NCI-H2171 (cell line): ENCODE measurements at places on chromosomes 6 and 20.

DNA sequence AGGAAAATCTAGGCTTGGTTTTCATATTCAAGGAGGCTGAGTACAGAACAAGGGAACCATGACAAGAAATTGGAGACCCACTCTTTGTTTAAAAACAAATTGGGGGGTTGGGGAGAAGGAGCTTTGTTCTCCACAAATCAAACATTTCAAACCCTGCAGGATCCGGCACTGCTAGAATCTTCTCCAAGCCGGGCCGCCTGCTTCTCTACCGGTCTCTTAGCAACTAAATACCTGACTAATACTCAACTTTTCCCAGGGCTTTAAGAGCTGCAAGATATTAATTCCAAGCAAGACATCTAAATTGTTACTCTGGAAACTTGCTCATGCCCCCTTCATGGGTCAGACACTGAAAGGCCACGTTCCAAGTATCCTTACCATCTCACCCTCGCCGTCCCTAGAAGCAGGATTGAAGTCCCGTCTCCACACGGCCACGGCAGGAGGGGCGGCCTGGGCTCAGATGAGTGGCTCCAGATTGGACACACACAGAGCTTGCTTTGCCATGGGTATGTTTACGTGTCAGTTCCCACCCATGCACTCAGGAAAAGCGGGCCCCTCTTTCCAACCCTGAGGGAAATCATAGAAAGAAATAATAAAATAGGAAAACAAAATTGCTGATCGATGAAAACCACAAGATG, 126.4 kb upstream of the CDH4 start:
- no peak for DNase-seq

GRCh38 chr20:53672484-53673129, 79.0 kb upstream of the ZNF217 start:
- no peak for DNase-seq

GRCh38 chr6:131523988-131524673, 48.9 kb upstream of the ARG1 start:
- DNase-seq, result no peak

- no peak for DNase-seq
These were observed 87.8 kb downstream of the CDH26 start for GRCh38 chr20:60046011-60046413.

DNA sequence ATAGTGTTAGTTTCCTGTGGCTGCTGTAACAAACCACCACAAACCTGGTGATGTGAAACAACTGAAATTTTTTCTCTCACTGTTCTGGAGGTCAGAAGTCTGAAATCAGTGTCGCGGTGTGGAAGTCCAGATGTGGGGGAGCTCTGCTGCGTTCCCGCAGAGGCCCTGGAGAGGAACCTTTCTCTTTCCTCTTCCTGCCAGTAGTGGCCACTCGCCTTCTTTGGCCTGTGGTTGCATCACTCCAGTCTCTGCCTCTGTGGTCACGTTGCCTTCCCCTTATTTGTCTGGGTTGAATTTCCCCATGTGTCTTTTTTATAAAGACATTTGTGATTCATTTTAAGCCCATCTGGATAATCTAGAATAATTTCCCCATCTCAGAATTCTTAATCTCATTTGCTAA, 295.5 kb upstream of the FLRT3 start:
- DNase-seq, result no peak

DNA sequence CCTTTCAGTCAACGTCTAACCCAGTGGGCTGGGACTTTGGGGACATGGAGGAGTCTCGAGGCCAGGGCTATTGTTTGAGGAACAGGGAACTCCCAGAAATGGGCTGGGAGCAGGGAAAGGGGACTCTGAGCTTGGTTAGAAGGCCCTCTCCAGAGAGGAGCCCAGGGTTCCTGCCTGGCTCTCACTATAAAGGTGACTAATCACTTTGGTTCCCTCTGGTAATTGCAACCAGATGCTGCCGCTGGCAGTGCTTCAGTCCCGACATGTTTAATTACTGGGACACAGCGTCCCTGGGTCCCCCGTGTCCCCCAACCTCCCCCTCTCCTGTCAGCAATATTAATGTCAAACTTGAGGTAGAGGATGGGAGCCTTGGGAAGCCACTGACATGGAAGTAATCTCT, 5.0 kb upstream of the GDF5 start:
- peak; percentile 46 for DNase-seq

DNA sequence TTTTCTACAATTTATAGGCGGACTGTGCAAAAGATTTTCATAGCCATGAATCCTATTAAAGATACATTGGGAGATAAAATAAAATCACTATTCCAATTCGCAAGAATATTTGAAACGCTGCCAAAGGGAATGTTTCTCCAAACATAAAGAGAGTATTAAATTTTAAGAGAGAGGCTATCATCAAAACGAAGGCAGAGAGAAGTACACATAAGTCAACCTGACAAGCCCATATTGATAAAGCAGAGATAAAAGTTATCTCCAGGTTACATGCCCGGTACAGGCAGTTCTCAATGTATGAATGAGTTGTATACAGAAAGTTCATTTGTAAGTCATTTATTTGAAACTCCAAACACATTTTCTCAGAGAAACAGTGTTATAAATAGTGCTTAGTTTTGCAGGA, 193.1 kb downstream of the ATXN1 start:
- DNase-seq, result no peak

GRCh38 chr20:20712004-20712473, 405 bp downstream of the RALGAPA2 start:
- DNase-seq, result peak; percentile 18

DNA sequence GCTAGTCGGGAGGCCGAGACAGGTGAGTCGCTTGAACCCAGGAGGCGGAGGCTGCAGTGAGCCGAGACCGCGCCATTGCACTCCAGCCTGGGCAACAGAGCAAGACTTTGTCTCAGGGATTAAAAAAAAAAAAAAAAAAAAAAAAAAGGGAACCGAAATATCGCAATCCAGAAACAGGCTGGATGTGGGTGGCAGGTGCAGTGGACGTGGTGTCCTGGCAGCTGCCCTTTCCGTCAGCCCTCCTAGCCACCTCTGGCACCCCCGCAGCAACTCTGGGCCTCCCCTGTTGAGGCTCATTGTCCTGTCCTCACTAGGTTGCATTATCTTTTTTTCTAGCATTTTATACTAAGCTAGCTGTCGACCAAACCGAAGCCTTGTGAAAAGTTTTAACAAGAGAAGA, 113.5 kb downstream of the DTNBP1 start:
- no peak for DNase-seq
